ENCODE measurements at places on chromosomes 7 and 10.

DNA sequence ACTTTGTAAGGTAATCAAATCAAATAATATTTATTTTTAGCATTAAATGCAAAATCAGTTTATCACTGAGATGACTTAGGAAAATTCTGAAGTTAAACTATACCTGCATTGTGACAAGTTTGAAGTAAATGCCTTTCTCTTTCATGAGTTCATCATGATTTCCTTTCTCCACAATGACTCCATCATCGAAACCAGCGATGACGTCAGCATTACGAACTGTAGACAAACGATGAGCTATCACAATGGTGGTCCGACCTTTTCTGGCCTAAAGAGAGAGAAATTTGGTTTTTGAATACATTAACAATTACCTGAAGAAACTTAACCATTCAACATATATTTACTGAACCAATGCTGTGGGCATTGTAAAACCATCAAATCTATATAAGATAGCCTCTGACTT, 54.9 kb downstream of the ABCB1 start:
- DNase-seq, result no peak

- DNase-seq, result no peak
Measured at GRCh38 chr10:32139223-32140073, 83.2 kb upstream of the KIF5B start.

- peak; percentile 16 for DNase-seq
Measured at GRCh38 chr7:148264933-148265557, 325.5 kb upstream of the C7orf33 start.

DNA sequence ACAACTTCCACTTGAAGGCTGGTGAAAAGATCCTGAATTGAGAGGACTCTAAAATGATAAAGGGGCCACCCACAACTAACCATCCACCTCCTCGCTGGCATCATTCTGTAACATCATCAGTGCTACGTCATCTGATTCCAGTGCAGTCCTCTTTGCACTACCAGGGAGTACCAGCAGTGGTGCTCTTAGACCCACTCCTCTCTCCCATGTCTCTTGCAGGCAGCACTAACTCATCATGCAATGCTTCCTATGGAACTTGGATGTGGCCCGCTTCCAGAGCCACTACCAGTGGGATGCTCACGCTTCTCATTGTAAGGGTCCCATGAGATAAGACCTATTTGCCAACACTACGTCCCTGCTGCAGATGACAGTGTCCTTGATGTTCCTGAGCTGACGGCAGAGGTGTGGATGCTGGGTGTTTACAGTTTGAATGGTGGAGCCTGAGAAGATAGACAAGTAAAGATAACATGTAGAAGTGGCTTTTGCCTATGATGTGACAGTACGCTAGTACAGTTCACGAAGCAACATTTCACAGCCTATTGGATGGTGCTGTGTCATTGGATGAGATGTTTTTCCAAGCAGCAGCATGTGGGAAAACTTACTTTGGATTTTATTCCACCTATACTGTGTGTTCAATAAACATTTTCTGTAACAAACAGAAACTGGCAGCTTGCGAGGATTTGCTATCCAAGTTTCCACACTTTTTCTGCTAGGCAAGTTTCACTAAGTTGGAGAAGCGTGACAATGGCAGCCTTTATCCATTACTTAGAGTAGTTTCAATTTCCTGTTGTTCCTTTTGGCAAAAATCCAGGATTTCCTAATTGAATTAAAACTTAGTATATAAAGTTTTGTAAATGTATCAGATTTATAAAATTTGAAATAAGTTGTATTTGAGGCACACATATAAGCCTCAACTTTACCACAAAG, 35.8 kb upstream of the COBL start:
- no peak for DNase-seq

- DNase-seq, result no peak
Measured at GRCh38 chr10:107739951-107740350, 575.4 kb upstream of the SORCS1 start.

DNA sequence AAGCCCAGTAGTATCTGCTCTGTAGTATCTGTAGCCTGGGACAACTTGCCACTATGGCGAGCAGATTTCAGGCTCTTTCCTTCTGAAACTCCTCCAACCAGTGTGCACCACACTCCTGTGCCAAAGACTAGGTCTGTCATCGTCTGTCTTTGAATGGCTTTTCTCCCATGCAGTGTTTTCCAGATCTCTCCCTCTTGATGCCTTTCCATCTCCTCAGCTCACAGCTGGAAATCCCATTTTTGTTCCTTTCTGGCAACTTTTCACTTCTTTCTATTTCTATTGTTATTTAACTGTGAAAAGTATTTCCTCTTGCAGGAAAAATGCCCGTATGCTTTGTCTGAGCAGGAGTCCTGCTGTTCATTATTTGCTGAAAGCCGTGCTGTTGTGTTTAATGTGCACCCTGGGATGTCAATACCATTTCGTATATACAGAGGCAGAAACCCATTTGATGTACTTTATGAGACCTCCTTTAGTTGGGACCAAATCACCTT, 373.7 kb downstream of the PHTF2 start:
- DNase-seq, result no peak

DNA sequence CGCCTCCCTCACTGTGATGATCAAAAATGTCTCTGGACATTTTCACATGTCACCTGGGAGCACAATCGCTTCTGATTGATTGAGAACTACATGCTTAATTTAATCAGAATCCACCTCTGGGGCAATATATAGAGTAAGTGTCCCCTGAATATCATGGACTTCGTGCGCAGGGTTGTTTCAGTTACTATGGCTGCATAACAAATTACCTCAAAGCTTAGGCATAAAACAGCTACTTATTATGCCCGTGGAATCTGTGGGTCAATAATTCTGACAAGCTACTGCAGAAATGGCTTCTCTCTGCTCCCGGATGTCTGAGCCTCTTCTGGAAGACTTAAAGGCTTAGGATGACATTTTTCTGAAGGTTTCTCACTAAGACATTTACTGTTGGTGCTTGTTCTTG, 334.4 kb downstream of the GPR158 start:
- no peak for DNase-seq

GRCh38 chr10:72170733-72171132, 45.1 kb upstream of the ANAPC16 start:
- DNase-seq, result no peak

GRCh38 chr10:29482591-29483431, 152.0 kb downstream of the SVIL start:
- DNase-seq, result no peak

- no peak for DNase-seq
Measured at GRCh38 chr10:29135337-29135736, 153.5 kb upstream of the LYZL1 start.

DNA sequence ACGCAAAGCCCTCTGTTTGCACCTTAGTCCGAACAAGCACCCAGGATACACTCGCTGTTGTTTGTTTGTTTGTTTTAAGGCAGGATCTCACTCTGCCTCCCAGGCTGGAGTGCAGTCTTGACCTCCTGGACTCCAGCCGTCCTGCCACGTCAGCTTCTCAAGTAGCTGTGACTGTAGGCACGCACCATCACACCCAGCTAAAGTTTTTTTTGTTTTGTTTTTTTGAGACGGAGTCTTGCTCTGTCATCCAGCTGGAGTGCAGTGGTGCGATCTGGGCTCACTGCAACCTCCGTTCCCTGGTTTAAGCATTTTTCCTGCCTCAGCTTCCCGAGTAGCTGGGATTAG, 76.8 kb downstream of the CTBP2 start:
- DNase-seq, result no peak

- no peak for DNase-seq
Measured at GRCh38 chr10:86753051-86753450, 3.4 kb upstream of the BMPR1A start.

GRCh38 chr10:22894714-22895113, 33.1 kb upstream of the ARMC3 start:
- peak; percentile 3 for DNase-seq

- DNase-seq, result peak; percentile 59
Measured at GRCh38 chr10:103660364-103661197, 167.1 kb downstream of the NEURL1 start.

DNA sequence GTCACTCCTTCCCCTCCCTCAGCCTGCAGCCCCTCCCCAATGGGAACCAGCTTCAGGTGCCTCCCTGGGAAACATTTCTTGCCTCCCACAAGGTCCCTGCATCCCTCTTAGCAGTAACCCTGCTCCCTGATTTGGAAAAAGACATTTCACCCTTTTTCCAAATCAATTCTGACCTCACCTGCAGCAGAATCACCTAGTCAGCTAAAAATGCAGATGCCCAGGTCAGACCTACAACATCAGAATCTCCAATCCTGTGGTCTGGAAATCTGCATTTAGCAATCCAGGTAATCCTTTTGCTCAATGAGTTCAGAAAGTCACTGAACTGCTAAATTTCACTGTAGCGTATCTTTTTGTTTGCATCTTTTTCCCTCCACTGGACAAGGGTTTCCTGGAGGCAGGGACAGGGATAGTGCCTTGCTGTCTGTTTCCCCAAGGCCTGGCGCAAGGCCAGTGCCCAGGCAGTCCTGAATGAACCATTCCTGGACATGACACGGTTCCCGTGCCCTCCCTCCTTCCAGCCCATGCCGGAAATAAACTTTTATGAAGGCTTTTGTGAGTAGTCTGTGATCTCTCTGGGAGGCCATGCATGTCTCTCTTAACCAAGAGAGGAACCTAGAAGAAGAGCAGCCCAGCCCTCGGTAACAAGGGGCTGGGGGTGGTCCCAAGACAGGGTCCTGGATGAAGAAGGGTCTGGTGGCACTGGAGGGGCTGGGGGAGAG, 44.0 kb downstream of the COL13A1 start:
- DNase-seq, result no peak

- no peak for DNase-seq
Measured at GRCh38 chr10:5644930-5645329, 21.5 kb downstream of the ASB13 start.

GRCh38 chr10:90192825-90193224, 491.4 kb downstream of the KIF20B start:
- DNase-seq, result no peak

DNA sequence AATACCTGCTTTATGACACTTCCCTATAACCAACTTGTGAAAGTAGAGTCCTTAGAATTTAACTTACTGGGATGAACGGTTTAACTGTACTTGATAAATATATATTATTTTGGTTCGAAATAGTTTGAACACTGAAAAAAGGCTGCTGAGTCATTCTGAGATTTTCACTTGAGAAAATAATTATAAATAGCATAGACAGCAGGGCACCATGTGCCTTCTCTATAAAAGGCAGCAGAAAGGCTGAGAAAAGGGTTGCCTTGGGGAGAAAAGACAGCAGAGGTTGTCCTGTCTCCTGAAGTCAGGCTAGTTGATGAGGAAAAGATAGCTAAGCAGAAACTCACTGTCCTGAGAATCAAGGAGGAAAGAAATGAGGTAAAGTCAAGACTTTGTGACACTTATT, 92.4 kb downstream of the CTTNBP2 start:
- DNase-seq, result no peak

DNA sequence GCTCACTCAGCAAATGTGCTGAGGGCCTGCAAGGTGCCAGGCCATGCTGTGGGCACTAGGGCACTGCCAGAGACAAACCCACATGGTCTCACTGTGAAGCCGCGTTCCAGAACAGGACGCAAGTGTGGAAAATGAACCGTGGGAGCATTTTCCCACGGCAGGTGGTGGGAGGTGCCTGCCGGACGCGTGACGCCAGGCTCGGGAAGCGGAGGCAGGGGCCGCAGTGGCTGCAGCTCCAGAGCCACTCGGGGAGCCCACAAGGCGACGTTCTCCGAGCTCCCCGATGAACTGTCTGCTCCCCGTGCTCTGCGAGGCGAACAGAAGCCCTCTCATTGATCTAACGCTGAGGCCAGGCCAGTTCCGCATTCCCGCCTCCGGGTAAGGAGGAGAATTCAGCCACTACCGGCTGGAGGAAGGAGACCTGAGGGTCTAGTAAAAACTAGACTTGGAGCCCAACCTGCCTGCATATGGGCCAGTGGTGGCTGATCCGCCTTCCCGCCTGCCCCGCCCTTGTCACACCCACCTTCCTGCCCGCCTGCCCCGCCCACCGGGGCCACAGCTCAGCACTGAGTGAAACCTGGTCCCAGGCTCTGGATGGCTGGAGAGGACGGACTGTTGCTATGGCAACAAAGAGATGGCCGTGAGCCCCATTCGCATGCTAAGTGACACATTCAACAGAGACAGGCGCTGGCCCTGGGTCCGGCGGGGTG, 13.1 kb downstream of the ADGRA1 start:
- peak; percentile 16 for DNase-seq

- DNase-seq, result no peak
Measured at GRCh38 chr7:3107228-3107763, 63.6 kb upstream of the CARD11 start.

- no peak for DNase-seq
Measured at GRCh38 chr10:122643931-122644534, 55.6 kb downstream of the C10orf120 start.

GRCh38 chr10:36057180-36057579, 415.1 kb upstream of the FZD8 start:
- no peak for DNase-seq

GRCh38 chr7:41403291-41403690, 299.6 kb downstream of the INHBA start:
- no peak for DNase-seq

- DNase-seq, result no peak
Measured at GRCh38 chr7:134936893-134937510, 49.3 kb upstream of the AGBL3 start.

- DNase-seq, result no peak
Measured at GRCh38 chr10:101330631-101331225, 23.2 kb upstream of the BTRC start.

GRCh38 chr7:106644999-106645398, 16.0 kb downstream of the CCDC71L start:
- no peak for DNase-seq

DNA sequence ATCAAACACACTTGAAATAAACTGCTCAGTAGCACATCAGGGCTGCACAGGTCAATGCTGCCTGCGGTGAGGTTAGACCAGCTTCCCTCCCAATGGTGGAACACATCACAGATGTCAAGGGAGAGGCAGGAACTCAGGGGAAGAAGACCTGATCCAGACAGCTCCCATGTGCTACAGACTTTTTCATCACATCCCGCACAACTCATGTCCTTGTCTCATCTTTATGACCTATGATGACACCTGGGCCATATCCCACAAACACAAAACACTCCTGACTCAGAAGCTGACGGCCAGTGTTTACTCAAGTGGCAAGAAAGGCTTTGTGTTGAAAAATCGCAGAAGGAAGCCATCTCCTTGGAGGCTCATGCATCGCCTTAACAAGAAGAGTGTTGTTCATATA, 91.6 kb downstream of the HTR5A start:
- no peak for DNase-seq

DNA sequence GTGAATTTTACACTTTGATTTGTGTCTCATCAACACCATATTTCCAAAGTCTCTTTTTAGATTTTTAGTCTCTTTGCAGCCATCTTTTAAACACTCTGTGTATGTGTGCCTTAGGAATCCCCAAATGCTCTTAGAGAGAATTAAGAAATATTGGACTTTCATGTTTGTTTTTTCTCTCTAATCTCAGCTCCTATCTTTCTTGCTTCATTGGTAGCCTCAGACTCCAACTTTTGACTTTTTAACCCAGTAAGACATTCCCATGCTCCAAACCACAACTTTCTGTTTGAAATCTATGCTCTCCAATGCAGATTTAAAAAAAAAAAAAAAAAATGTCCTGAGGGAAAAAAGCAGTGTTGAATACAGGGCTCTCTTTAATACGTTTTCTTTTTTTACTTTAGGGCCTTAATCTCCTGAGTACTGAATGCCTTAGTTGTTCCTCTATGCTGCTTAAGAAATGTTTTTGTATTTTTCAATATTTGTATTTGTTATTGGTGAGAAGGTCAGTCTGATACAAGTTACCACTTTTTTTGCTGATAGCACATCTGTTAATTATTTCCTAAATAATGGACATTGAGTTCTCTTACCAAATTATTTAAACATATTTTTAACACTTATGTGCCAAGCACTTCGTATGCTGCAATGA, 489.9 kb downstream of the NXPH1 start:
- no peak for DNase-seq

- no peak for DNase-seq
Measured at GRCh38 chr10:119849944-119850343, 22.7 kb downstream of the MCMBP start.

Data from erythroblast (primary cell).